IPS-NIHi11 (cell line): ENCODE measurements at places on chromosomes 6 and 20.

GRCh38 chr20:48844996-48845395, 17.2 kb upstream of the PREX1 start:
- DNase-seq: no peak

DNA sequence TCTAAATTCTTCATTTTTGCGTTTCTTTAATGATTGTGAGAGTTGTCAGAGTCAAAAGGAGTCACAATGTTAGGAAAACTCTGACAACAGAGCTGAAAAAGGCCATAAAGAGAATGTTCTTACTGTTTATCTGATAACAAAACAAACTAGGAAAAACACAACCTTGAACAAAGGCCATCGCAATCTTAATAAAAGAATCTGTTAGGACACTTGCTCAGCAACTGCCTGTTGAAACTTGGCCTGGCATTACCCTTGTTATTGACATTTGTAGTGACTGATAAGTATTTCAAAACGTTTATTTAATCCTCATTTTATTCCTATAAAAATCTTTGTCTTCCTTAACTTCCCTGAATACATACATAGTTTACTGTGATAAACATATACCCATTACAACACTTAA, 15.7 kb downstream of the GSTA1 start:
- no peak for DNase-seq

DNA sequence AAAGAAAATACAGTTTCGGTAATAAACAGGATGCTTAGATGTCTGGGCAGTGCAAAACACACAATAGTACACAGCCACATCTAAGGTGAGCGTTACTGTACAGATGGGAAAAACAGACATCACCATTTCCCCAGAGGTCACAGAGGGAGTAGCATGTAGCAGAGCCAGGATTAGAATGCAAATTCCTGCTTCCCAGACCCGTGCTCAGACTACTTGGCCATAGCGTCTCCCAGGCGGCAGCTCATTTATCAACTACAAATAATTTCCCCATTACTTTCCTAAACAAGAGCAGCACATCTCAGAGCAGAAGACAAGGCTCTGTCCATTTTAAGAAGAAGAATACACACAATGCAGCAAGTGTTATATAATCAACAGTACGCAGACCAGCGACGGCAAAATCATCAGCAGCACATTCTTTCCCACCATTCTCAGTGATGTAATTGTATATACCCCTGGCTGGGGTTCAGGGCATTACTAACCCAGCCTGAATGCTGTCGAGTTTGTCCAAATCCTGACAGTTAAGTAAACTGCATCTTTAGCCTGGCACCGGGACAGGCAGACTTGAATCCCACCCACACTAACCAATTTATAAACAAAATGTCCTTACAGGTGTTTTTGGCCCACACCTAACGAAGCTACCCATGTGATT, 61.9 kb downstream of the CNKSR3 start:
- DNase-seq: peak; percentile 32

DNA sequence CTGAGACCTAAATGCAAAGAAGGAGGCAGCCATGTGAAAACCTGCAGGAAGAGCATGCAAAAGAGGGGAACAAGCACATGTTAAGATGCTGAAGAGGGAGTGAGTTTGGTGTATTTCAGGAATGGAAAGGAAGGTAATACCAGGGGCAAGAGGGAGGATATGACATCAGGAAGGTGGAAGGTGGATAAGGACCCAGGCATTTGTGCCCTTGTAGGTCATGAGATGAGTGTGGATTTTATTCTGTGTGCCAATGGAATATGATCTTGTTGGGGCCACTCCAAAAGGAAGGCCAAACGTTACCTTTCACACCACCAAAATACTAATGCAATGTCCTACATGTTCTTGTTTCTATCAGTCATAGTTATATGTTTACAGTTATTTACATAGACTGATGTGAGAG, 17.2 kb upstream of the DOK5 start:
- no peak for DNase-seq

DNA sequence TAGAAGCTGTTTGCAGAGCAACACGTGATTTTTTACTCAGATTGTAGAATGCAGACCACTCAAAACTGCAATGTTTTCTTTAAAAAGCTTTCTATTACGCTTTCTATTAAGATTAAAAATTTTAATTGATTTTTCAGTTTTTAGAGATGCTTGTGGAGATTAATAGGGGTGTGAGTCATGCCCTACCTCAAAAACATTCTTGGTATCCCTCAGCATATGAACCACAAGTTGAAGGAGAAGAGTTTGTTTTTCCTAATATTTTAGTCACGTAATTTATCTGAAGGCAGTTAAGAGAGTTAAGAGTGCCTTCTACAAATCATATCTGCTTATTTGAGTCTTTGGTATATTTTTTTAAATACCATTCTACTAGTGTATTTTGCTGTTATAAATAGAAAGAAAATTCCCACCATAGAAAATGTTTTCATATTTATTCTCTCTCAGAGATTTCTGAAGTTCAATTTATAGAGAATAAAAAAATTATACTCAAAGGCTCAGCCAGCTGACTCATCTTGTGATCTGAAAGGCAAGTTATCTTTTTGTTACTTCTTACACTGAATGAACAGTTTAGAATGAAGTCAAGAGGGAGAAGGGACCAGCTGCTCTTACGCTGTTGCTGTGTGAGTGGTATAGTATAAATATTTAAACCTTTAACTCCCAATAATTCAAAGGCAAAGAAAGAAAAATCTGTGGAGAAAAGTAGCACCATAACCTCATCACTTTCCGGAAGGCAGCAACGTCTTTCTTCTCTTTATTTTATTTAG, 7.6 kb downstream of the RIPOR2 start:
- no peak for DNase-seq

DNA sequence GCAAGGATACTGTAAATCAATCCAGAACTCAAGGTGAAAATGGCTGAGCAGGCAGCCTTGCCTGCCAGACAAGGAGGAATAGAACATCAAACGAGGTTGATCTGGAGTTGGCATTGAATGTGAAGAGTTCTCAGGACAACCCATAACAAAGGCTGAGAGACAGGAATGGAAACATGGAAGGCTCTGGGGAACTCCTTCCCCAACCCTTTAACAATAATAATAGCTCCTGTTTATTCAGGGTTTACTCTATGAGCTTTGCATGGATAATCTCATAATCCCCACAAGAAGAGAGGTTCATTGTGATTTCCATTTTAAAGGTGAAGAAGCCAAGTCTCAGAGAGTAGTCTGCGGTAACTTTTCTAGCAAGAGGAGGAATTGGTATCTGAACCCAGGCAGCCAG, 151.7 kb downstream of the SOD2 start:
- DNase-seq: no peak

DNA sequence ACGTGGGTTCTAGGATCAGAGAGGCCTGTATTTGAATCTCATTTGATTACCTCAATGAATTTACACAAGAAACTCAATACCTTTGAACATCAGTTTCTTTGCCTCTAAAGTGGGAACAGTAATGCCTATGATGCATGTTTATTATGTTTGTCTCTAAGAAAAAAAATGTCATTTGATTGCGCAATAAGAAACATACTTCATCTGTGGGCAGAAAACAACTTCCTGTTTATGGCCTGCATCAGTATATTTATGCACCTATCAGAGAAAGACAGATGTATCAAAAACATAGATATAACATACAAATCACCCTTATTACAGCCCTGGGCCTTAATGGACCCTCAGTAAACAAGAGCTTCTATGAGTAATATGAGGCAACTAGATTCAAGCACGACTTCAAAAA, 516.4 kb upstream of the ARID1B start:
- no peak for DNase-seq

DNA sequence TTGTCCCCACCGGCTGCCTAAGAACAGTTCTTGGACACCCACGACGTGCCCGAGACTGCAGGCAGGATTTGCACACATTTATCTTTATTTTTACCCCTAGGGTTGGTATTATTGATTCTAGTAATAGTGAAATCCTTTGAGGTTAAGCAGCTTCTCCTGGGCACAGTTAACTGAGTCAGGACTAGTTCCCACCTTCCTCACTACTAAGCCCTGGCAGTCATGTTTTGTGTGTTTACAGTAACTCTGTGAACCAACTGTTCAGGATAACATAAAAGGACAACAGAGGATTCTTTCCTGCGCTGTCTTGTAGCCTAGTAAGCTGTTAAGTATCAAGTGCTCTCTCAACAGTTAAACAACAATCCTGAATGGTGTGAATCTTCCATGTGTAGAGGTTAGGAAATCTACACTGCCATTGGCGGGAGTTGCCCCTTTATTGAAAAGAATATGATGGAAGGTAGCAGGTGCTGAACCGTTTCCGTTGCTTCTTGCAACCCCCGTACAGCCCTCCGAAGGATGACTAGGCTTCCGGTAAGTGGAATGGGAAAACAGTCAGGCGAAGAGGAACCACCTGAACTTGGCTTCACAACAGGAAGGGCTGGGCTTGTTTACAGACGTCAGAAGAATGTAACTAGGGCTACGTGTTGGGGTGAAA, 979 bp upstream of the SOD2 start:
- DNase-seq: no peak

DNA sequence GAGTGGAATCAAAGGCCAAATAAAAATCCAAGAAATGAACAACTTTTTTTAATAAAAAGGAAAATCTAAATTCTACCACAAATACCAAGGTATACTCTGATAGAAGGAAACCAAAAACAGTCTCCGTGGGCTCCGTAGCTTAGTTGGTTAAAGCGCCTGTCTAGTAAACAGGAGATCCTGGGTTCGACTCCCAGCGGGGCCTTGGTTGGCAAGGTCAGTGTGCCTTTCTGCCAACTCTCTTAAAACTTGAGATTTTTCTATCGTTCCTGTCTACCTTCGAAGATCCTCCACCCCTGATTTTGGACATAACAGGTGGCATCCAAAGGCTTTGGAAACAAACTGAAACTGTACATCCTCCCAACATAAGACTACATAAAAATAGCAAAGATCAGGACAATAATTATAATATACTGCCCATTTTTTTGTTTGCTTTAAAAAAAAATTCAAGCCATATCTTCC, 197.9 kb downstream of the TRIM27 start:
- DNase-seq: peak; percentile 37

DNA sequence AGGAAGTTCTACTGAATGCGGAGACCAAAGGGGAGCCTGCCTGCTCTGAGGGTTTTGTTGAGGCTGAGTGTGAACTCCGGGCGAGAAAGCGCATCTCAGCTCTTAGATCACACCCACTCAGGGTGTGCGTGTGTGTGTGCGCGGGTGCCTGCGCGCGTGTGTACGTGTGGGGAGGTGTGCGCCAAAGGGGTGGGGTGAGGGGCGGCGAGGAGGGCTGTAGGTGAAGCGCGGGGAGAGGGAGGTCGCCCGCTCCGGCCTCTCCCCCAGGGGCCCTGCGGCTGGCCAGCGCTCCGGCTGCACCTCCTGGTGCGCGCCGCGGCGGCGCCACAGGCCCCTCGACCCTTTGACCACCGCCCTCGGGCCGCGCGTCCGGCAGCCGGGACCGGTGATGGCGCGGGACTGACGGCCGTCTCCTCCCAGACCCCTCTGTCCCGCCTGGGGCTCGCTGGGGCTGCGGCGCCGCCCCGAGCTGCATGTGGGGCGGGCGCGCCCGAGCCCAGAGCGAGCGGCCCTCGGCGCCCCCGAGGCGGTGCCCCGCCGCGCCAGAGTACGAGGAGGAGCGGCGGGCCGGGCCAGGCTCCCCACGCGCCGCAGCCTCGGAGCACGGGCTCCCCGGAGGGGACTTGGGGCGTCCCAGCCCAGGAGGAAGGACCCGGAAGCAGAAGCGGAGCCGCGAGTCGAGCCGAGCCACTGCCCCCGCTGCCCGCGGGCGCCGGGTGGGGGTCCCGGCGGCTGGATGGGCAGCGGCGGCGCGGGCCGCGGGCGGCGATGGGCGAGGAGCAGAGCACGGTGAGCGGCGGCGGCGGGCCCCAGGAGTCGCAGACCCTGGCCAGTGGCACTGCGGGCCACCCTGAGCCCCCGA, at the start of gene RNF217:
Gene RNF217 (plus strand): TSS at position 661 of the 862 bp plus-strand sequence. CDS start 108 bp downstream, at position 769.
- peak; percentile 77 for DNase-seq

- peak; percentile 68 for DNase-seq
These were observed 119.7 kb upstream of the ZNF184 start for GRCh38 chr6:27592481-27593199.

- peak; percentile 92 for DNase-seq
These were observed at the start of gene HMGCLL1 for GRCh38 chr6:55578537-55579363. HMGCLL1 (minus strand) TSS chr6:55579192; CDS start chr6:55579055, 137 bp downstream.

- DNase-seq: no peak
These were observed 524 bp downstream of the C20orf203 start for GRCh38 chr20:32672982-32673851.

- peak; percentile 69 for DNase-seq
These were observed 29.4 kb downstream of the LRP11 start for GRCh38 chr6:149834513-149835481.

- DNase-seq: no peak
These were observed 9.0 kb downstream of the C20orf203 start for GRCh38 chr20:32664678-32665159.

GRCh38 chr6:90151576-90152422, 144.8 kb downstream of the BACH2 start:
- DNase-seq: no peak

- DNase-seq: no peak
These were observed 28.5 kb downstream of the STK35 start for GRCh38 chr20:2130062-2130591.

GRCh38 chr20:44073675-44074071, 113.3 kb downstream of the JPH2 start:
- no peak for DNase-seq

DNA sequence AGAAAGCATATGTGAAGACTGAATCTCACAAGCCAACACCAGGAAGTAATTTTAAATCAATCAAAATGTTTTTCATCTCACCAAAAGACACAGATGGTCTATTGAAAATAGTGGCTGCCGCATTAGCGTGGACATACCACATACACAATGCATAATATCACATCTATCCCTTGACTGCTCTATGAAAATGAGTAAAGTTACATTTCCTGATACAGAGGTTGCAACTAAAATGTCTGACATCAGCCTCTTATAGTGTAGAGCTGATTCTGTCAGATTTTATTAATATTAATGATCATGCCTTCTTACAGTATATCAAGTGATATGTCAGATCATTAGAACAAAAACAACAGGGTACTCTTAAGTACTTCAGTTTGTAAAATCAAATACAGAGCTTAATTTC, 339.8 kb upstream of the EPHA7 start:
- DNase-seq: no peak

DNA sequence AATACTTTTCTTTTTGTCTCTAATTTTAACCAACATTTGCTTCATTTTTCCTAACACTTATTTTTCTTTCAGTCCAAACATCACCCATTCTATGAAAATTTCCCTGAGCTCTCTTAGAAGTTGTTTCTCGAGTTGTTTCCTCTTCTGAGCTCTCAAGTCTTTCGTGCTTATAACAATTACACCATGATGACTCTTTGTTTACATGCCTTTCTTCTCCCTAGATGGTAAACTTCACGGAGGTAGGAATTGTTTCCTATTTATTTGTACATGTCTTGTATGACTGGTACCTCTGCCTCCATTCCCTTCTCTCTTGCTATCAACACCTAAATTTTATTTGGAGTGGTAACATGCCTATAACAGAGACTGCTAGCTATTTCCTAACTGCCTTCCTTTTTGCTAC, 6.4 kb downstream of the BLOC1S5 start:
- no peak for DNase-seq

DNA sequence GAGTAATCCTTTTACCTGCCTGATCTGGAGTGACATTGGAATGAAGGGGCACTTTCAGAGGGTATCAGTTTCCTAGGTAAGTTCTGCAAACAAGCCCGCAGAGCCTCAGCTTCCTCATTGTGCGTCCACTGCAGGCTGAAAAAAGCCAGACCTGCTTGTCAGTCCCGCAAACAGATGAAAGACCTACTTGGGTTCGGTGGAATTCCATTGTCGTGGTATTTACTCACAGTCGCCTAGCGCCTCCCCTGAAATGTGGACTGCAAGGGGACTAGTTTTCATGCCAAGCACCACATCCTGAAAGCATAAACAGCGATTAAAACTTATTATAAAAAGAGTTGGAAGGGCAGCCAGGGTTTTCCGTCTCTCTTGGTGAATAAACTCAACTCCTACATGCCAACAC, 121.5 kb downstream of the PAX1 start:
- DNase-seq: peak; percentile 45

GRCh38 chr6:83153883-83154521, 39.1 kb downstream of the PGM3 start:
- DNase-seq: no peak
